Karpas-422 (cell line): ENCODE measurements at places on chromosomes 1 and 21.

DNA sequence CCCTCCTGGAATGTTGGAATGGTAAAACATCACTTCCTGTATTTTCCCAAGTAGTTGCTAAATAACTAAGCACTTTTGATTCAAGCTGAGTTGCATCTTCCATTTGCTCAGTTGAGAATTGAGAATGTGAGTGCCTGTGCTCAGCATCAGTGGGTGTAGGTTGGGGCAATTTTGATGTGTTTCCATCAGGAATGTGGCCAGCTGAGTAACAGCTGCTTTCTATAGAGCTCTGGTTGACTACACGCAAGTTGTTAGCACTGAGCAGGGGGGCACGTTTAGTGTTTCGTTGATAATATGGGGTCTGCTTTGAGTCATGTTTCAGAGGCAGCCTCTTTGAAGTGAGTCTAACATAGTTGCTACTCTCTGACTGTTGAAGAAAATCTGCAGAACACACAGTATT, 41.5 kb downstream of the LRRC53 start:
- H3K4me1 ChIP-seq, result no peaks in the 10 kb centered on the region
- DNase-seq, result no peak

DNA sequence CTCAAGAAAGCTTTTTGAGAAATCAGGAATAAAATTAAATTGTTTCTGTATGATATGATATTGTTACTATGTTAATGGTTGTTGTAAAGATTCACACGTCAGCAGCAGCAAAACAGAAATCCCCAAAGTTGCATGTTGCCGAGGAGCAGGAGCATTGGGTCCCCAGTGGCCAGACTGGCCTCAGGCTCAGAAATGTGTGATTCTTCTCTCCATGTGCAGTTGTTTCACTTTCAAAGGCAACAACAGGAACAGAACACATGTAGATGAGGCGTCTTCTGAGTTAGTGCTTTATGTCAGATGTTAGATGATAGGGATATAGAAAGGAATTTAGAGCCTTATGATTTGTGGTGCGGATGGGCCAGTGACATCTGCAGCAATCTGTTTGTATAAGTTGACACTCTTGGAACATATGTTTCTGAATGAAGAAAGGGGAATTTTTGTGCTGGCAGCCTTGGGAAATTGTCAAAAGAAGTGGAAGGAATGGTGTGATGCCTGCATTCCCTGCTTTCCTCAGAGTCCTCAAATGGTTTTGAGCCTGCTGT, 2.1 kb upstream of the TTLL7 start:
- no peaks in the 10 kb centered on the region for H3K27me3 ChIP-seq
- no peak overlapping the region for H3K27ac ChIP-seq
- no peaks in the 10 kb centered on the region for H3K4me1 ChIP-seq
- DNase-seq, result no peak

DNA sequence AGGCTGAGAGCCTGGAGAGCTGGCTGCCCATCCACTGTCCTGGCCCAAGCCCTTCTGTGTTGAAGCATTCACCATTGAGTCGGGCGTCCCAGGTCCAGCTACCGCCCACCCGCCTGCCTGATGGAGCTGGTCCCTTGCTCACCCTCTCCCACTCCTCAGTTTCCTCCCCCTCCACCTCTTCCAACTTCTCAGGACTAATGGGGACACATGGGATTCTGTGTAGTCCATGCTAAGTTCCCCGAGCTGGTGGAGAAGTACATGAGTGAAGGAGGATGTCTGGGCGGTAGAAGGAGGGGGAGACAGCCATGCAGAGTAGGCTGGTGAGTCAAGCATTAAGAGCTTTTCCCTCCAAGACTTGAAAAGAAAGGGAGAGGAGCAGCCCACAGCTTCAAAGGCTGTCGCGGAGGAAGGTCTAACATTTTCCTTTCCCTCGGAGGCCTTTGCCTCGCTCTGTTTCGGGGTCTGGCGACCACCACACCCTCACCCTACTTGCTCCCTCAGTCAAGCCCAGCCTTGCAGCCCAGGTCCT, 561 bp downstream of the SLC26A9 start:
- no peaks in the 10 kb centered on the region for H3K4me1 ChIP-seq
- no peak overlapping the region for H3K27ac ChIP-seq
- H3K4me3 ChIP-seq, result no peak overlapping the region

- no peak overlapping the region for H3K4me3 ChIP-seq
- no peak overlapping the region for H3K27ac ChIP-seq
- DNase-seq, result no peak
- peaks cover 40% of the 10 kb centered on the region; the same call in 1 of the 2 replicates for H3K36me3 ChIP-seq
- no peaks in the 10 kb centered on the region for H3K27me3 ChIP-seq
Observed at GRCh38 chr1:236853921-236854604, 59.0 kb downstream of the MTR start.

- H3K27me3 ChIP-seq, result no peaks in the 10 kb centered on the region
- peaks cover 35% of the 10 kb centered on the region for H3K36me3 ChIP-seq
Observed at GRCh38 chr1:54850069-54850730, 36.8 kb downstream of the DHCR24 start.

GRCh38 chr1:110361856-110362255, 22.7 kb downstream of the RBM15 start:
- H3K4me3 ChIP-seq, result no peak overlapping the region
- no peaks in the 10 kb centered on the region for H3K27me3 ChIP-seq
- H3K4me1 ChIP-seq, result no peaks in the 10 kb centered on the region
- H3K27ac ChIP-seq, result peak overlapping the region; percentile 9; the same call in 1 of the 2 replicates
- DNase-seq, result peak; percentile 37

DNA sequence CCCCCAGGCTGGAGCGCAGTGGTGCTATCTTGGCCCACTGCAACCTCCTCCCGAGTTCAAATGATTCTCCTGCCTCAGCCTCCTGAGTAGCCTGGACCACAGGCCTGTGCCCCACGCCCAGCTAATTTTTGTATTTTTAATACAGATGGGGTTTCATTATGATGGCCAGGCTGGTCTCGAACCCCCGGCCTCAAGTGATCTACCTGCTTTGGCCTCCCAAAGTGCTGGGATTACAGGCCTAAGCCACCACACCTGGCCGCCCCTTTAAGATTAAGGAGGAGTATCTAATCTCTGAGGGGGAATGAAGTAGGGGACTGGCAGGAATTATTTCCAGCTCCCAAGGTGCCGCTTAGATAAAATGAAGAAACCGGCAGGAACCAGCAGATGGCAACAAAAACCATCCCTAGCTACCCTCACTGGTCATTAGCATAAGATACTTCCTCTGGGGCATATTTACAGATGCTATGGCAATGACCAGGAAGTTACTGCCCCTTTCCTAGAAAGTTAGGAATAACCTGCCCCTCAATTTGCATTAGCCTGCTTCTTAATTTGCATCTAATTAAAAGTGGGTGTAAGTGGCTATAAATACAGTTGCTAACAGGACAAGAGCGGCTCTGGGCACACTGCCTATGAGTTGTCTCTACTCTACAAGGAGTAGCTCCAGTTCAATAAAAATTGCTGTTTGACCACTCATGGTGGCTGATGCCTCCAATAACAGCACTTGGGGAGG, 7.1 kb upstream of the NSUN4 start:
- peak; percentile 95 for DNase-seq
- no peaks in the 10 kb centered on the region for H3K36me3 ChIP-seq
- H3K4me1 ChIP-seq, result peaks cover 33% of the 10 kb centered on the region
- H3K27ac ChIP-seq, result no peak overlapping the region
